ENCODE measurements at places on chromosomes 12 and 14.

DNA sequence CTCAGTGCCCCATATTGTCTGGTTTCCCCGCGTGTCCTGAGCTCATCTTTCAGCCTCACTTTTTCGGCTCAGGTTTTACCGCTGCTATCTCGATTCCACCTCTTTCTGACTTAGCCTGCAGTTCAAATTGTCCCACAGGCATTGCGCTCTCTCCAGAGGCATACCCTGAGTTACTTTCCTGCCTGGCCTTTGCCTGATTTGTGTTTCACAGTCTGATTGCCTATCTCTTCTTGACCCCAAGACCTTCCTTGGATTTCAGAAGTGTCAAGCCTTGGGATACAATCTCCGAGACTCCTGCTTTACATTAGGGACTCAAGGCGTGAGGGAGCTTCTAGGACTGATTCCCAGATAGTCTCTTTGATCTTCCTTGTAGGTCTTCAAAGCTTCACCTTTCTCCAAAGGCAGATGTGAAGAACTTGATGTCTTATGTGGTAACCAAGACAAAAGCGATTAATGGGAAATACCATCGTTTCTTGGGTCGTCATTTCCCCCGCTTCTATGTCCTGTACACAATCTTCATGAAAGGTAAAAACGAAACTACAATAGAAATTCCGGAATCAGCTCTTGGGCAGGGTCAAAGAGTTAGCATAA, 629 bp downstream of the LETMD1 start:
- no peak for DNase-seq

DNA sequence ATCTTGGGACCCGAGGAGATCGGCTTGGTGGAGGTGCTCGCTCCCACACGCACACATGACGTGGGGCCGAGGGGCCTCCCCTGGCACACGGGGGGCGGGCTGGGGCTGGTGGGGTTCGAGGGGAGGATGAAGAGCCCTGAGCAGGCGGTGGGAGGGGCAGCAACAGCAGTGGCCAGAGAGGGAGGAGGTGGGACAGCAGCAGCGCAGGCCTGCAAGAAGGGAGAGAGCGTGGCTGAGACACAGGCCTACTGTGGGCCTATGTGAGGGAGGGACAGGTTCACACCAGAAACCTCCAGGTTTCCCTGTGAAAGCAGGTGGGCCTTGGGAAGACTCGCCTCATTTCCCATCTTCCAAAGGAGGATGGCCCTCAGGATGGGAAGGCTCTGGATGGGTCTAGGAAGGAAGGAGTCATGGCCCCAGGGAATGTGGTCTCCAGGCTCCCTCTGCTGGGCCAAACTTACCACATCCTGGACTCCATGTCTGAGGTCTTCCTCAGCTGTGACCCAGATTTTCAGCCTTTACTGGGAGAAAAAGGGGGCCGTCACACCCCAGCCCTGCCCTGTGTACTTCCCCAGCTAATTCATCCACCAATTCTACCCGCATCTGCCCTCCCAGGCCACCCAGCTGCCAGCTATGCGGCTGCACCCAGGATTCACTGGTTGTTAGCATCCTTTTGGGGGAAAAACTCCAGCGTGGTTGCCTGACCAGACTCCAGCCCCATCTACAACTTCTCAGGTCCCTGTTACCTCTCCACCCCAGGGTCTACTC, 2.8 kb downstream of the PIANP start:
- DNase-seq: no peak

- DNase-seq: no peak
Measured at GRCh38 chr14:66248256-66248655, 237.9 kb upstream of the CCDC196 start.

GRCh38 chr14:39641224-39641623, 209.0 kb upstream of the FBXO33 start:
- no peak for DNase-seq

GRCh38 chr12:78371284-78371683, 493.3 kb upstream of the SYT1 start:
- no peak for DNase-seq

- DNase-seq: no peak
Measured at GRCh38 chr12:124506145-124506831, 61.1 kb downstream of the NCOR2 start.

DNA sequence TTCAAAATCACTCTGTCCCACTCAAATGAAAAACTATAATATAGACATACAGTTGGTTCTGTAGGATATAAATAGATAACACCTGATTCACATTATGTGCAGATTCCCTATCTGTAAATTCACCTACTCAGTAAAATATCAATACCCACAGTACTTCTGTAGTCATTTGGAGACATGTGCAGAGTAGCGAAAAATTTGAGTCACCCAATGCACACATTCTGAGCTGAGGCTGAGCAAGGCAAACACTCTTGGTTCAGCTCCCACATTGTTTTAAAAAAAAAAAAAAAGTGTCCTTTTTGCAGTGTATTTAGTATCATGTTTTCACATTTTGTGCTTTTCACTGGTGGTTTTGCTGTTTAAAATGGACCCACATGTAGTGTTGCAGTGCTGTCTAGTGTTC, 27.3 kb upstream of the BBS10 start:
- DNase-seq: no peak

DNA sequence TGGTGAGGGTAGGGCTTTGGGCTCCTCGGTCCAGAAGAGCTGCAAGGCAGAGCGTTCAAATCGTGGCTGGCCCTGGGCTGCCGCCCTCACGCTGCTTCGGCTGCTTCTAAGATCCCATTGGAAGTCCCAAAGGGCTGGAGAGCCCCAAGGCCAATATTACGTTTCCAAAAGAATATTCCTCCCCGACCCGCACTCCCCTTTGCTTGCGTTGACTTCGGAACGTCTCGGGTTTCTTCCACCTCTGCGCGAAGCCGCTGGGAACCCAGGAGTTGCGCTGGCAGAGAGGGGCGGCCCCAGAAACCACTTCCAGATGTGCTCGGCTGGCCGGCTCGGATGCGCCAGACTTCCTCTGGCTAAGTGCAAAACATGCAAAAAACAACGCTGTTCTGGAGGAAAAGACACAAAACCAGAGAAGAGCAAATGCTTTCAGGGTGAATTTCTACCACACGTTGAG, at the start of gene GLT8D2:
Gene GLT8D2 (minus strand): TSS at position 285 of the 454 bp plus-strand sequence. CDS start 30,539 bp downstream, outside the sequence.
- DNase-seq: no peak

- DNase-seq: no peak
Measured at GRCh38 chr14:71363946-71364925, 457.0 kb downstream of the PCNX1 start.

DNA sequence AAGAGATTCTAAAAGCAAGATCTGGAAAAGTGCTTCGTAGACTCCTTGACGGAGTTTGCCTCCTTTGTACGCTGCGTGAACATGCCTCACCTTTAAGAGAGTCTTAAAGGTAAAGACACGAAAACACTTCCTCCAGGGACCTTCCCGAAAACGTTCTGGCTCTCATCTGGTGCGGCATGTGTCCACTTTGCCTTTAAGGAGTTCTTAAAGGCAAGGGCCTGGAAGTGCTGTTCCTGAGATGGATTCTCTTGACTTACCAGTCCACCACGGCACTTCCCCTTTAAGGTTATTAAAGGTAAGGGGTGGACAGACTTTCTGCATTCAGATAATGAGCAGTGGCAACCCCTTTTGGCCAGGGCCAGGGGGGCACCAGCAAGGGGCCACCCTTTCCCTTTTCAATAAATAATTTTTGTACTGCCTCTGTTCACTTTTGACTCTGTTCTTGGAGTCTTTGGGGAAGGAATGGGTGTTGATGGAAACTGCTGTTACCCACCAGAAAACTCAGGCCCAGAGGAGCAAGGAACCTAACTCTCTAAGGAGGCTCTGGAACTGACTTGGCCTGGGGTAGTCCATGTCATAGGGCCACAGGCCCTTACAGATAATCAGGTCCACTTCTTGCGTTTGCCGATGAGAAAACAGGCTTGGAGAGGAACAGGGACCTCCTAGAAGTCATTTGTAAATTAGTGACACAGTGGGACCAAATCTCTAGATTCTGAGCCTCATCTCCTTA, 4.4 kb downstream of the REM2 start:
- peak; percentile 80 for DNase-seq

- DNase-seq: peak; percentile 77
Measured at GRCh38 chr12:102728506-102729242, 188.4 kb downstream of the PAH start.

- DNase-seq: no peak
Measured at GRCh38 chr12:72753571-72753970, 481.4 kb downstream of the TRHDE start.

- DNase-seq: no peak
Measured at GRCh38 chr14:67263499-67264149, 22.4 kb downstream of the PALS1 start.

- no peak for DNase-seq
Measured at GRCh38 chr12:22014783-22015144, 31.3 kb upstream of the CMAS start.

- DNase-seq: no peak
Measured at GRCh38 chr14:93317875-93318807, 14.7 kb downstream of the BTBD7 start.

DNA sequence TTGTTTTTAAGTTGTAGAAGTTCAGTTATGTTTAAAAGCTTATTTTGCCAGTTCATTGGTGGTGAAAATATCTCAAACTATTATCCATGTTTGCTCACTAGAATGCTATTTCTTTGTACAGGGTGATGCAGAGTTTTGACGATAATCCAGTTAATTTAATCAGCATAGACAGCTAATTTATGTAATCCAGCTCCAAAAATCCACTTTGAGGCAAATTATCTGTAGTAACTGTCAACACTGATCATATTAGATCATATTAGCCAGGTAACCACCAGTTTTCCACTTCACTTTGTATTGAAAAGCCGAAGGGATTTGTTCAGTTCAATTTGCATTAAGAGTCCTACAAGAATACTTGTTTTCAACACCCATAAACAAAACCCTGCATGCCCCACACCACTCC, 378.6 kb downstream of the PDZRN4 start:
- DNase-seq: no peak

GRCh38 chr14:34781242-34781641, 66.8 kb upstream of the CFL2 start:
- peak; percentile 4 for DNase-seq

- DNase-seq: no peak
Measured at GRCh38 chr12:3920351-3921150, 47.4 kb upstream of the PARP11 start.

DNA sequence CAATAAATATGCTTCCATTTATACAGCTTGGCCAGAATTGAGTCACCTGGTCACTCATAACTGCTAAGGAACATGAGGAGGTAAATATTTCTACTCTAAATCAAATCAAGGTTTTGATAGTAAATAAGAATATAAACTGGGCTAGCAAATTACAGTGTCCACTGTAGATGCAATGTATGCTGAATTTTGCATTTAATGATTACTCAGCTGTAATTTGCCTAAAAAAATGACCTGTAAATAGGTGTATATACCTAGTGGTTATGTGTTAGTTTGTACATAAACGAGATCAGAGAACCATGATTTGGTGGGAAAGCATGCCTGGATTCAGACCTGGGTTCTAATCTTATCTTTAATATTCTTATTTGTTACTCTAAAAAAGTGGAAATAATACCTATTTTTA, 76.6 kb upstream of the CNTN1 start:
- DNase-seq: no peak

DNA sequence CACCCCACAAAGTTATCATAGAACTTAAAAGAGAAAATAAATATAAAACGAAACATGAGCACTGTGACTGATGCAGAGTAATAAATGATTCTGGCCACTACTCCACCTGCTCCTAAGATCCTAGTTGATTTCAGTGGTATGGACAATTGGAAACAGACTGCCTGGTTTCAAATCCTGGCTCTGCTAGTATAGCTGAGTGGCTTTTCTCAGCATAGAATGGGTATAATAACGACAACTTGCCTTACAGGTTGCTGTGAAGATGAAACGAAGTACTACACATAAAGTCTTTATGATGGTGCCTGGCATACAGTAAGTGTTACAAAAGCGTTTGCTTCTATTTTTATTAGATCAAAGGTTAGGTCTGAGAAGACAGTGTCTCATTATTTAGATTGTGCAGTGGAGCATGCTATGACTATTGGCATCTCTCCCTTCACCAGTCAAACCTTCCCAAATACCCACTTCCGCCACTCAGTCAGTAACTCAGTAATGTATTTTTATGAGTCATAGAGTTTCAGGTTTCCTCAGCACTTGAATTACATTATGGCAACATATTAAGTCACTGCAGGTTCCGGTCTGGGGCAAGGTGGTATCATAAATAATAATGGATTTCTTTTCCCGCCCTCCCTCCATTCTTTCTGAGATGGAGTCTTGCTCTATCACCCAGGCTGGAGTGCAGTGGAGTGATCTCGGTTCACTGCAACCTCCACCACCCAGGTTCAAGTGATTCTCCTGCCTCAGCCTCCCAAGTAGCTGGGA, 29.7 kb upstream of the NR2C1 start:
- DNase-seq: peak; percentile 90

DNA sequence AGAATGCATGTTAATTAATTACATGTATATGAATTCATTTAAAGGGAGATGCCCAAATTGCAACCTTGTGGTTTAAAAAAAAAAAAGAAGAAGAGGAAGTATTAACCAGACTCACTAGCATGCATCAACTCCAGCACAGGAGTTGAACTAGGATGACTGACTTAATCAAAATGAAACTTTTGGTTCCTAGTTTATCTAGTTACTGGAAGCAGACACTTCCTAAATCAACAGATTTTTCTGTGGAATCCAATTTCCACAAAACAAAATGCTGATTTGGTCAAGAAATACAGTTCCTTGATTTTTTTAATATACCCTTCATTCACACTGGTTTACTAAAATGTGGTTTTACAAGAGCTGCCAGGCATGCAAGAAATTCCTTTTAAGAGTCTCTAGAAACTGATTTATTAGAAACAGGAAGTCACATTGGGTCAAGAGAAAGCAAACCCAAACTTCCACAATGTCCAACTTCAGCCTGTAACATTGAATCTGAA, 41.6 kb downstream of the ITPR2 start:
- DNase-seq: peak; percentile 54

- no peak for DNase-seq
Measured at GRCh38 chr12:132289356-132290202, 39.8 kb downstream of the GALNT9 start.

- DNase-seq: no peak
Measured at GRCh38 chr12:99121546-99121945, 476.5 kb downstream of the APAF1 start.

DNA sequence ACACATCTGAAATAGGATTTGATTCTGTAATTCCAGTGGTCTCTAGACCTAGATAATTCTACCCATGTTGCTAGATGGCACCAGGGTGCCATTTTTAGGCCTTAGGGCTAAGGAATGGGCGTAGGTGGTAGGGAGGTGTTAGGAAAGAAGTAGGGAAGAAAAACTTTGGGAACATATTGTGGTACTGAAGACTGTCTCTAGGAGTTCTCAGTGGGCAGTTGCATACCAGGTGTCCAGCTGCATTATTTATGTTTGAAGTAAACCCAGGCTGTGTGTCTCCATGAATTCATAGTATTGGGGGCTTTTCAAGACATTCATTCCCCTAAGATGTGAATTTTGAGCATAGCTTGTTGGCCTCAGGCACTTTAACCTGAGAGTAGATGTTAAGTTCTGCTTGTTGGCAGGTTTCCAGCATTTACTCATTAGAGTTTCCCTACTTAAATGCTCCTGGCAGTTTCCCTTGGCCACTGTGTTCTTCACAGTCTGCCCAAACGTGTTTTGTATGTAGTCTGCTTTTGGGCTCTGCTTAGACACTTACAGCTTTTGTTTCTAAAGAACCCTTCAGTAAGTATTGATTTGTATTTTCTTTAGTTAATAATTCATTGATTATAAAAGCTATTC, 31.5 kb upstream of the CCT2 start:
- no peak for DNase-seq

- DNase-seq: no peak
Measured at GRCh38 chr12:108696111-108696995, 35.0 kb downstream of the CORO1C start.
